Stimulated activated CD4-positive, alpha-beta T cell treated with anti-CD3 and anti-CD28 coated beads, Interleukin-4, amount 100 ng/mL, for 4 hours (primary cell): ENCODE measurements at places on chromosomes 2 and 18.

GRCh38 chr2:240518981-240519380, 38.8 kb downstream of the ANKMY1 start:
- no peak for DNase-seq

GRCh38 chr18:66558773-66559172, 45.1 kb downstream of the CDH19 start:
- DNase-seq: no peak

- DNase-seq: no peak
These were observed 70.8 kb downstream of the RTN4 start for GRCh38 chr2:54979321-54980044.

DNA sequence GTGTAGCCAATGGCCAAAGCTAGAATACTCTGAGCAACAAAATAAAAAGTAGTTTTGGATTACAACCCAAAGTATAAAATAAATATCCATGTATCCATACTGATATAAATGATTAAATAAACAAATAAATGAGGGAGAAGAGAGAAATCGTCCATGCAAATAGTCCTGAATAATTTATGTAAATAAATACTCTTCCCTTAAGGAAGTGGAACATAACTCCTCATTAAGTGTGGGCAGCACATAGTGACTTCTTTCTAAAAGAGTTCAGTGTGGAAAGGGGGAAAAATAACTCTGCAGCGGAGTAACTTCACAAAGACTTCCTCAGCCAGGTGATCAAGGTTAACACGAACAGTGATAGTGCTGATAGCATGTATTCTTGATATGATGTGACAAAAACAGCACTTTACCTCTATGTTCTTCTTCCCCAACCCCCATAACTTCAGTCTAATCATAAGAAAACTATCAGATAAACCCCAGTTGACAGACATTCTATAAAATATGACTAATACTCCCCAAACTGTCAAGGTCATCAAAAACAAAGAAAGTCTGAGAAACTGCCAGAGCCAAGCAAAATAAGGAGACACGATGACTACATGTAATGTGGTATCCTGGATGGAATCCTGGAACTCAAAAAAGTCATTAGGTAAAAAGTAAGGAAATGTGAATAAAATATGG, 30.7 kb downstream of the METTL8 start:
- DNase-seq: no peak

GRCh38 chr2:160679686-160680085, 186.1 kb upstream of the RBMS1 start:
- no peak for DNase-seq

DNA sequence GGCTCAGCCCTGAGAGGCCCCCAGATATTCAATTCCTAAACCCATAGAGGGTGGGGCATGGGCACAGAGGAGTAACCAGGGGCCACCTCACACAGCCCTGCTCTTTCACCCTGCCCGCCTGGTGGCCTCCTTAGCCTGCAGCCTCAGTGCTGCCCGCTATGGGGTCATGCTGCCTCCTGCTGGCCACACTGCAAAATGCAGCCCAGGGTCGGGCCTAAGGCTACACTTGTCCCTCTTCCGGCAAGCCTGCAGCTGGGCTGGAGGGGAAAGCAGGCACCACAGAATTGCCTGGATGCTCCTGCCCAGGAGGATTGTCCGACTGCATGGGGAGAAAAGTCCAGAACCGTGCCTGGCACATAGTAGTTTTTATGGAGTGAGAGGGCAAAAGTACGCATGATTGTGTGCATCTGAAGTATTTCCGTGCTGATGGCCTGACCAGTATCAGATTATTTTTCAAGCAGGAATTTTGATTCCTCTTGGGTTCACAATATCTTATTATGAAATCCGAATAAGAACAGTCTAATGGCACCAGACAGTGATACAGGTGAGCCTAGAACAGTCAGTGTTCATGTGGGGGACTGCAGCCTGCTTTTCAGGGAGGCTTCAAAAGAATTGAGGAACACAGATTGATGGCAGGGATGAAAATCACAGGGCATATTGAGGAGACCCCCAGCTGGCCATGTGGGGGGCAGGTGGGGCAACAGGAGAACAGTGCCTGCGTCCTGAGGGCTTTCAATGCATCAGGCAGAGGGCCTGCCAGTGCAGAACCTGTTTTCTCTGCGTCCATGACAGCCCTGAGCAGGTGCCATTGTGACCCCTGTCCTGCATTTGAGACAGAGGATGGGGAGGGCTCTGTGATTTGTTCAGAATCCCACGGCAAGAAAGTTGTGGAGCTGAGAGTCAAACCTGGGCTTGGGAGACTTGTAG, 51.2 kb upstream of the ALPP start:
- peak; percentile 82 for DNase-seq

- DNase-seq: no peak
These were observed 148.4 kb downstream of the EIPR1 start for GRCh38 chr2:3229221-3229620.

- DNase-seq: no peak
These were observed 198.7 kb downstream of the MEIS1 start for GRCh38 chr2:66633631-66634030.

DNA sequence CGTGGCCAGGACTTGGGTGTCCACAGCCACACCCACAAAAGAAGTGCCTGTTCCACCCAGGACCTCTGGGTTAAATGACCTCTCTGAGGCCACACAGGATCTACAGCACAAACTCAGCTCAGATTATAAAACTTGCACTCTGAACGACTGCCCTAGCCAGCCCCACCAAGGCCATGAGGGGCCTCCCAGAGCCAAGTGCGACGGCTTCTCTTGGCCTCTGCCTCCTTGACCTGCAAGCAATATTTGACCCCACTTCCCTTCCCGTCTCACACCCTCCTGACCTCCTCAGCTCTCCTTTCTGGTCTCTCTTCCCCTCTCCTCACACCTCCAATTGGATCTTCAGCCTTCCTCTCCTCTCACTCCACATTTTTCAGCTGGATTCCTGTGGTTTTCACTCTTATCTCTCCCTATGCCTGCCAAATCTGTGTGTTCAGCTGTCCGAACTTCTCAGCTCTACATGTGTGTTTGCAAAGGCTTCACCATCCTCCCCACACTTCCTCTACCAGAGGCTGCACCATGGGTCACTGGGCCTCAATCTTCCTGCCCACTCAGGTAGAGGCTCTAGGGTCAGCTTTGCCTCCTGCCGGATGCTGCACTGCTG, 25.3 kb upstream of the STEAP3 start:
- no peak for DNase-seq

DNA sequence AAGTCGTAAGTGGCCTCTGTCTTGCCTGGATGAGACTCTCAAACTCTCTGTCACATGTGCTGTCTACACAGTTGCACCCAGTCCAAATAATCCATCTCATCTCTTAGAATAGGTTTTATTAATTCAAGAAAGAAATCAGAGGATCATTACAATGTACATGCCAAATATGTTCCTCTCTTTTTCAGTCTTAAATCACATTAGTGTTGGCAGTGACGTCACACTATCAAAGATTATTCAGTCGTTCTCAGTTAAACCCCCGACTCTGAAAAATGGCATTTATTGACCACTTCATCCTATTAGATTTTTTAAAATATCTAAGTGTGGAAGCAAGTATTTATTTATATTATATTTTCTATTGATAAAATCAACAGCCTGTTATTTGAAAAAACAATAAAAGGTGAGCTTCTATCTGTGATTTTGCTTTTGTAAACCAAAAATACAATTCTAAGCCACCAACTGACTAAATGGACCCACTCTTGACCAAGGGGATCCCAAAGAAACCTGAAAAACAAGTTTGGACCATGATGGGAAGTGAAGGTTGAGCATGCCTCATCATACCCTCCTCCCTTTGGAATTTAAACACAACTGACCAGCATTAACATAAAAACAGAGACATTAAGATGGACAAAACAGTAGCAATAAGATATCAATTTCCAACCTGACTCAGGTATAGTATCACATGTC, 1894.4 kb upstream of the LRRTM1 start:
- DNase-seq: no peak

DNA sequence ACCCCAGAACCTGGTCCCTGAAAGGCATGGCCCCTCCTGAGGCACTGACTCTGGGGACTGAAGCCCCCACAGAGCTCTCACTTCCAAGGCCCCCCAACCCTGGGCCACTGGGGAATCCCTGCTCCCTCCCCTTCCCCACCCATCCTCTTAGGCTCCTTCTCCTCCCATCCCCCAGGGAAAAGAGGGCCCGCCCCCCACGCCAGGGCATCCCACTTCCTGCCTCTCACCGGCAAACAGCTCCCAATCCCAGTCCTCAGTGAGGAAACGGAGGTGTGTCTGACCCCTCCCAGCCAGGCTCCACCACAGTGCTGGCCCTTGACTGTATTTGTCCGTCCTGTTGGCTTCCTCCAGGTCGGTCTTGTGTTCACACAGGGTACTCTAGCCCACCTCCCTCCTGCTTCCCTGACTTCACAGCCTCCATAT, 35.0 kb upstream of the PTMA start:
- DNase-seq: no peak

DNA sequence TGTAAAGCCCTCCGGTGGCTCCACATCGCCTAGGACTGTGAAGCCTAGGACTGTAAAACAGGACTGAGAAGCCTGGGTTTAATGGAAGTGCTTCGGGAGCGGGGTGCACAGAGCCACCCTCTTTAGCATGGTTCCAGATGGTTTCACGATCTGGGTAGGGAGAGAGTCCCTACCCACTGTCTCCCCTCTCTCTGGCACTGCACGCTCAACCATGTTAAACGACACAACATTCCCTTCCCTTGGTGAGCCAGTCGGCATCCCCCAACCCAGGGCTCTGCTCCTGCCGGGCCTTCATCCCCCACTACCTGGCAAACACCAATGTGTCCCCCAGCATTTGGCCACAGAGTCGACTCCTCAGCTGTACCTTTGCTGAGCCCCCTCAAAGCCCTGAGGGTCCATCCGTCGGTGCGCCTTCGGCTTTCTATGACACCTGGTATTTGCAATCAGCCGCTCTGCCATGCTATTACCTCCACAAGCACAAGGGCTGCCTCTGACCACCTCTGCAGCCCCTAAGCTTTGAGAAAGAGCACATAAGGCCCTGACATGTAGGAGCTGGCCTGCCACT, 1.1 kb downstream of the COPS9 start:
- DNase-seq: no peak

DNA sequence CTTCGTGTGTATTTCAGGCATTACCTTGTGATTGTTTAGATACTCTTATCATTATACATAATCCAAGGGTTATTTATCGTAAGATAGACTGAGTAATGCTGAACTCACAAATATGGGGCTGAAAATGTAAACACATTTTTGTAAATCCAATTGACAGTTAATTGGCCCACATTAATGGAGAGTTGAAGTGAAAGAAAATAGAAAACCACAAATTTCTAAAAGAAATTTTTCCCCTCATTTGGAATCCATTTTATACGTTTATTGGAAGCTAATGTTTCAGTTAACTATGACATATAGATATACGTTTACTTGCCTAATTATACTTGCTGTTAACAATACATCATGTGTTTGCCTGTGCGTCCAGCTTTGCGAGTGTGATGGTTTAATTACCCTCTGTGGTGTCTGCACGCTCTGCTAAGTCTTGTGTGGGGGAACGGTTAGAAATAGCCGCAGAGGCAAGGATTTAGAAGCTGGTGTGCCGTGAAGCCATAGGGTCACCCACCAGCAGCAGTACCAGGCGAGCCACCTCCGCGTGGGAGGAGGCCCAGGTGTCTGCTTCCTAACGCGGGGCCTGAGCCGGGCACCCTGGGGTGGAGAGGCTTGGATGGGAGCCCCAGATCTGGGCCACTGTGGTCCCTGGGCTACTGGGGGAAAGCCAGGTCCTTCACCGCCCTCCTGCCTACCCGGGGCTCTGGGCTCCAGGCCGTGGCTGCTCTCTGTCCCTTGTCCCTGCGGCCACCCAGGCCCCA, 38.0 kb downstream of the TSHZ1 start:
- DNase-seq: no peak

DNA sequence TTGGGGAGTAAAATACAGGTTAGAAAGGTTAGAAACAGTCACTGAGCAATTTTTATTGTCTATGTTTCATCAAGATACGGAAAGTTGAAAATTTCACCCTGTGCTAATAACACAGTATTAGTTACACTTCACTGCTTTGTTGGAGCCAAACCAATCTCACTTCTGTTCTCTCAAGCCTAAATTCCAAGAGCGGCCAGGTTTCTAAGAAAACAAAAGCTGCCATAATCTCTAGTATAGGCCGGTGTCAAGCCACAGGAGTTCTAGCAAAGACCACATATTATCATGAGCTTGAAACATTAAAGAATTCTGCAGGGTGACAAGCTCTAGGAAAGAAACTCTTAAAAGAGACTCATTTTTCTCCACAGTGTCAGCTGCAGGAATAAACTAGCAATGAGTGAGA, 128.7 kb downstream of the TXNL1 start:
- DNase-seq: no peak

- no peak for DNase-seq
These were observed 226.6 kb downstream of the OSR1 start for GRCh38 chr2:19131871-19132270.

- no peak for DNase-seq
These were observed 67.4 kb downstream of the BCL11A start for GRCh38 chr2:60486067-60486466.

DNA sequence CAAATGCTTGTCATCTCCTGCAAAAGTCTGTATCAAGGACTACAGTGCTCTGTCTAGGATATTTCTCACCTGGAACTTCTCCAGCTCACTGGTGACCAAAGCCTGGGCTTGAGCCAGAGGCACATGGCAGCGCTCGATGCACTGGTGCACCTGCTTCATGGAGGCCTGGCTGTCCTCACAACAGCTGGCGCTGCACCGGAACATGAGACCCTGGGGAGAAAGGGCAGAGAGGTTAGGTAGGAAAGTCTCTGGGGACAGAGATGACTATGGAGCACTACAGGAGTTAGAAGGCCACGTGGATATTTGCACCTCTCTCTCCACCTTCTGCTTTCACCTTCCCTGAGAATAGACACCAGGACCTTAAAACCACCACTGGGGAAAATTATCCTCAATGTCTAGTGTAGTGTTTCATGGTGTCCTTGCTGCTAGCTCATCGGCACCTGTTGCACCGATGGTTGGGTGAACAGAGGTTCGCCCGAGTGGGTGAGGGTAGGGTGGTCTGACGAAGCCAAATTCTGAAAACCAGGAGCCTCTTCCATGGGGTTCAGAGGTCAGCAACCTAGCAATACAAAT, 1.0 kb downstream of the FAM136A start:
- no peak for DNase-seq

GRCh38 chr2:102677244-102678215, 58.2 kb downstream of the SLC9A2 start:
- no peak for DNase-seq

DNA sequence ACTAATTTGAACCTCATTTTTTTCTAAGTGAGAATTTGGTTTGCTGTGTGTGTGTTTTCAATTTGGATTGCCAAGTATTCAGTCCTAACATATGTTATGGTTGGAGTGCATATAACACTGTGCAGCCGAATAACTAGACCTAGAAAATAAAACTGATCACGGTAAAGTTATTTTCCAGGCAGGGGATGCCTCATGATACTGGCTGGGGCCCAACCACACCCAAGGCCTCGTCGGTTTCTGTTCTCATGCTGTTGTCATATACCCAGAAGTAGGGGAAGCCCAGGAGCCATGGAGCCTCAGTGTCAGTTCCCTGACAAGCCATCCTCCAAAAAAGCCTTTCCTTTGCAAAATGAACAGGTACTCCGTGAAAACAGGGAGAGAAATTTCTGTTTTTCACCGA, 160.2 kb downstream of the GBX2 start:
- no peak for DNase-seq

GRCh38 chr2:68357605-68358337, 7.3 kb upstream of the PLEK start:
- no peak for DNase-seq

- peak; percentile 47 for DNase-seq
These were observed 626 bp downstream of the CAPN10 start for GRCh38 chr2:240586919-240587800.

GRCh38 chr18:42114310-42114943, 159.4 kb downstream of the PIK3C3 start:
- peak; percentile 21 for DNase-seq

- DNase-seq: no peak
These were observed 16.4 kb downstream of the RMC1 start for GRCh38 chr18:23519734-23520133.

GRCh38 chr2:176093145-176093897, 800 bp downstream of the HOXD13 start:
- no peak for DNase-seq
